PC-9 (cell line): ENCODE measurements at places on chromosomes 11 and 22. TPM values are rescaled to one million over a fixed set of nuclear protein-coding genes. Genes with fewer than 3 reads are reported as not detected.

DNA sequence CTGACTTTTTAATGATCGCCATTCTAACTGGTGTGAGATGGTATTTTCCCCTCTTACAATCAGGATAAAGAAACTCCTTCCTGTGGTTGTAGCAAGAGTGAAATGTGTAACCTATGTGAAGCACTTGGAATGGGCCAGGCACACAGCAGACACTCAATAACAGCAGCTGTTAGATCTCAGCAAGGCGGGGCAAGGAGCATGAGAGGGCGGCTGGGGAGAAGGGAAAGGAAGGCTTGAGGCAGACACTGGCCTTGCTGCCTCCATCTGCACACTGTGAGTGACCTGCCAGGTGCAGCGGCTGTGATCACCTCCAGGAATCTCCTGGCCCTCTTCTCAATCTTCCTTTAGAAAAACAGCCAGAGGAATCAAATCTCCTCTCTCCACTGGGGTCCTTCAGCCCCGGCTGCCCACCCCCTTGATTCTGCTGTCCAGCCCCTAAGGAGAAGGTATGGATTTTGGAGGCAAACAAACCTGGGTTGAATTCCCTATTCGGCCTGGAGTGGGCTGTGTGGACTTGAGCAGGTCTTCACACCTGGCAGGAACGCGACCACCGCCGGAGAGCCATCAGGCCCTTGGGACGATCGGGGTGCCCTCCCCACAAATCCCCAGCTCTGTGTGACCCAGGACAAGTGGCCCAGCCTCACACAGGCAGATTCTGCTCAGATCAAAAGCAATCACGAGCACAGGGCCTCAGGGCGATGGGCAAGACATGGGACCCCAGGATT lies 49.0 kb downstream of the RPUSD4 start:
- no peaks in the 10 kb centered on the region for H3K36me3 ChIP-seq

DNA sequence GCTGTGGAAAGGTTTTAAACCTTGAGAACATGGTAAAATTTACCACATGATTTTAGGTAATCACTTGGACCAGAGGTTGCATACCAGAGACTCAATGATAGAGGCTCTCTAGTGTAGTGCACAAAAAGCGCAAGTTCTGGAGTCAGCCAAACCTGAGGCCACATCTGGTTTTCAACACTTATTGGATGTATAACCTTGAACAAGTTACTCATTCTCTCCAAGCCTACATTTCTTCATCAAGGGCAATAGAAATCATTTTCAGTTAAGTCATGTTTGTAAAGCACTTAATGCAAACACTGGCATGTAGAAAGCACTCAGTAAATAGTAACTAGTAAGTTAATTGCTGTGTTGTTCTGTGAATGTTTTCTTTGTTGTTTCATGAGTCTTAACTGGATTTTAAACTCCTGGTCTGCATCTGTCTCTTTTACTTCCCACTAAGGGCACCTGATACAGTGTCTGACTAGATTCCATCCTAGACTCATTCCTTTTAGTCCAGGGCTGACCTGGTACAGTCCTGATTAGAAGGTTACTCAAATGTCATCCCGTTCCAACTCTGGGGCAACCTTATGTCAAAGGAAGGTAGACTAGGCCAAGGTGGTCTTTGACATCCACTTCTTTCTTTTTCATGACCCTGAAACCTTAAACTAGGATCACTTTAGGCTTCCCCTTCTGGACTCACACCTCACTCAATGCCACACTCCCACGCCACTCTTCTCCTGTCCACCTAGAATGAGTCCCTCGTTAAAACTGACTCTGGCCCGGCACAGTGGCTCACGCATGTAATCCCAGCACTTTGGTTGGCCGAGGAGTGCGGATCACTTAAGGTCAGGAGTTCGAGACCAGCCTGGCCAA lies 34.5 kb upstream of the EED start:
- H3K4me1 ChIP-seq, result 0 out of 2 replicates have a peak, but pooled peaks cover 11% of the 10 kb centered on the region
- H3K36me3 ChIP-seq, result no peaks in the 10 kb centered on the region
- no peaks in the 10 kb centered on the region for H3K27me3 ChIP-seq
- no peak overlapping the region for H3K4me3 ChIP-seq
- DNase-seq, result no peak

- H3K27ac ChIP-seq, result no peak overlapping the region
- no peaks in the 10 kb centered on the region for H3K36me3 ChIP-seq
- no peaks in the 10 kb centered on the region for H3K27me3 ChIP-seq
- peaks cover 12% of the 10 kb centered on the region for H3K4me1 ChIP-seq
These were observed 45.7 kb upstream of the ANO1 start for GRCh38 chr11:70032470-70032795.

DNA sequence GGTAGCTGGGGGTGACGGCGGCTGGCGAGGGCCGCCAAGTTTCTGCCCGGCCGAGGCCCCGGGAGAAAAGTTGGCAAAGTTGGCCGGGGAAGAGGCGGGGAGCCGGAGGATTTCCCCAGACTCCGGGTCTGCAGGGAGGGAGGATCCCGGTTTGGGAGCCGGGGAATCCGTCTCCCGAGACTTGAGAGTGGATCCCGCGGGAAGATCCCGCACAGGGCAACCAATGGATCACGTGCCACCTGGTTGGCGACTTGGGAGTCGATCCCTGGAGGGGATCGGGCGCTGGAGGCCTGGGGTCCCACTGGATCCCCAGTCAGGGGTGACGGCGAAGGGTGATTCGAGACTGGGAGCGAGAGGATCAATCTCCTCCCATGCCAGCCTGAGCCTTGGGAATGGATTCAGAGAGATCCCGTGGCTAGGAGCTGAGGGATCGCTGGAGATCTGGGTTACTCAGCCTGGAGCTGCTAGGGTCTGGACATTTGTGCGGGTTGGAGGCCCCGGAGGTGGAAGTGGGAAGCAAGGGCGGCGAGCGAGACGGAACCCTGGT lies 394 bp downstream of the KIAA1671 start:
- peak overlapping the region; percentile 91 for H3K4me3 ChIP-seq
- no peaks in the 10 kb centered on the region for H3K36me3 ChIP-seq
- peak overlapping the region; percentile 87 for H3K27ac ChIP-seq
- no peaks in the 10 kb centered on the region for H3K27me3 ChIP-seq
- peaks cover 16% of the 10 kb centered on the region for H3K4me1 ChIP-seq

DNA sequence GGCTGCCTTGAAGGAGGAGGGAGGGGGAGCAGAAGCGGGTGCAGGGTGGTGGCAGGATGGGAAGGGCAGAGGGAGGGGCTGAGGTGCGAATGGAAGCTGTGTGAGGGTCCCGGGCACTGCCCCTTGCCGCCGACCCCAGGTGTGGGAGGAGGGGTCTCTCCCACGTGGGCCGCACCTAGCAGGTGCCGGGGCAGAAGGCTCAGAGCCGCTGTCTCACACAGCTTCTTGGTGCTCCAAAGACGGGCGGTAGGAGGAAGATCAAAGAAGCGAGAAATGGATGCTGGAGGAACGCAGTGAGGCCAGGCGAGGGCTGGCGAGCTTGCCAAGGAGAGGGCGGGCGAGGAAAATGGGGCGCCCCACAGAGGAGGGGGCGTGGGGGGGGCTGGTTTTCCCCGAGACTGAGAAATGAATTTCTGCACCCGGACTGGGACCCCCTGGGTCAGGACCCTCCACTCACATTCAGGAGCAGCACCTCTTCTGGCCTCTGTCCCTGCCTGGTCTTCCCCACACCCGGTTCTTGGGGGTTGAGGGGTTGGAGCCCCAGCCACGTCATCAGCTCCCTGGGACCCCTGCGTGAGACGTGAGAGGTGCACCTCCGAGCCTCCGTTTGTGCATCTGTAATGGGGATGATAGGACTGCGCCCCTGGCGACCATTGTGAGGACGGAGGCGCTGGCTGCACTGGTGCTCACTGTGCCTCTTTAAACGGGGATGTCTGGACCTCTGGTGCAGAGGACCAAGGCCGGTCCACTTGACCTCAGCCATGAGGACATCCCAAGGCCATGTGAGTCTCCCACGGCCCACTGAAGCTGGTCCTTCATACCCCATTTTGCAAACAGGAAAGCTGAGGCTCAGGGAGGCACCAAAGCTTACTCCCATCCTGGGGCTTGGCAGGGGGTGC lies 16.8 kb downstream of the LSP1 start:
- H3K4me3 ChIP-seq, result no peak overlapping the region
- H3K4me1 ChIP-seq, result no peaks in the 10 kb centered on the region
- no peaks in the 10 kb centered on the region for H3K36me3 ChIP-seq
- H3K27me3 ChIP-seq, result 0 out of 2 replicates have a peak, but pooled peaks cover 11% of the 10 kb centered on the region
- no peak for DNase-seq
- no peak overlapping the region for H3K27ac ChIP-seq

Gene NAV2
- total RNA-seq, result 22.9 and 23.3 TPM in 2 replicates

DNA sequence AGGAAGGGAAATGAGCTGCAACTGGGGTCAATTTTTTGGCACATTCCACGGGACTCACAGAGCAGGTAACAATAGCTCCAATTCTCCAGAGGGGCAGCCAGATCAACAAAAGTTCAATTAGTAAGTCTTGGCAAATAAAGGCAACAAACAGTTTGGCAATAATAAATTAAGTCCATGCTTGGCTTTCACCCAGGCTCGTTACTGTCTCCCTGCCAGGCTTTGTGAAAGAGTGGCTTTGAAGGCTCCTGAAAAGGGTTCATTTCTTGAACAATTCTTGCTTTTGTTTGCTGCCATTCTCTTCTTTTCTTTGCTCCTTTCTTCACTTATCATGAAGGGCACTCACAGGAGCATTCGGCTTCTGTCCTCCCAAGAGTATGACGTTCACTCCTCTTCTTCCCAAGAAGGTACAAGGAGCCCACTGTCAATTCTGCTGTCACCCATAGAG lies 123.3 kb downstream of the APIP start:
- no peak for DNase-seq
- H3K4me1 ChIP-seq, result no peaks in the 10 kb centered on the region
- no peaks in the 10 kb centered on the region for H3K27me3 ChIP-seq
- H3K36me3 ChIP-seq, result no peaks in the 10 kb centered on the region

Gene ZNF214
- 0.55 and 1.4 TPM in 2 replicates for total RNA-seq

Gene ADM2
- 7.2 and 10.5 TPM in 2 replicates for total RNA-seq

DNA sequence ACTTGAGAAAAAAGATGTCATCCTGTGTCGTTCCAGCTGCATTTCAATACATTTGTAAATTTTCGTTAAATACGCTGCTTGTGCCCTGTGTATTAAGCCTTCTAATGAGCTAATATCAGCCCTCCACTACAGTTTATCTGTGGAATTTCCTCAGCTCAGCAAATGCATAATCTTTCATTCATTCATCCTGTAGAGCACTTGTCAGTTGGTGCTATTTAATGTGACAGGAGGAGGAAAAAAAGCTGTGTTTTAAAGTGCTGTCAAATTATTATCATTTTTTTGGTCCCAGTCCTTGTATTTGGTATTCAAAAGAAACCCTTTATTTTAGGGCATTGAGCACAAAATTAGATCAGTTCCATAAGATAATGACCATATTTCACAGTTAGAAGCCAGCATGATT lies 184.7 kb downstream of the FAT3 start:
- H3K4me3 ChIP-seq, result no peak overlapping the region
- DNase-seq, result no peak
- H3K27ac ChIP-seq, result no peak overlapping the region
- H3K4me1 ChIP-seq, result peaks cover 15% of the 10 kb centered on the region; the same call in 1 of the 2 replicates
- no peaks in the 10 kb centered on the region for H3K36me3 ChIP-seq
- no peaks in the 10 kb centered on the region for H3K27me3 ChIP-seq

- no peaks in the 10 kb centered on the region for H3K4me1 ChIP-seq
- no peaks in the 10 kb centered on the region for H3K36me3 ChIP-seq
- no peak overlapping the region for H3K4me3 ChIP-seq
- DNase-seq, result no peak
- H3K27me3 ChIP-seq, result no peaks in the 10 kb centered on the region
- no peak overlapping the region for H3K27ac ChIP-seq
These were observed 12.5 kb upstream of the CARD18 start for GRCh38 chr11:105152021-105152512.

GRCh38 chr11:6405846-6406245 lies 13.0 kb downstream of the APBB1 start:
- H3K36me3 ChIP-seq, result no peaks in the 10 kb centered on the region
- H3K27ac ChIP-seq, result no peak overlapping the region
- no peak for DNase-seq
- H3K4me3 ChIP-seq, result no peak overlapping the region

Gene GAL
- 3.9 and 12.8 TPM in 2 replicates for total RNA-seq

DNA sequence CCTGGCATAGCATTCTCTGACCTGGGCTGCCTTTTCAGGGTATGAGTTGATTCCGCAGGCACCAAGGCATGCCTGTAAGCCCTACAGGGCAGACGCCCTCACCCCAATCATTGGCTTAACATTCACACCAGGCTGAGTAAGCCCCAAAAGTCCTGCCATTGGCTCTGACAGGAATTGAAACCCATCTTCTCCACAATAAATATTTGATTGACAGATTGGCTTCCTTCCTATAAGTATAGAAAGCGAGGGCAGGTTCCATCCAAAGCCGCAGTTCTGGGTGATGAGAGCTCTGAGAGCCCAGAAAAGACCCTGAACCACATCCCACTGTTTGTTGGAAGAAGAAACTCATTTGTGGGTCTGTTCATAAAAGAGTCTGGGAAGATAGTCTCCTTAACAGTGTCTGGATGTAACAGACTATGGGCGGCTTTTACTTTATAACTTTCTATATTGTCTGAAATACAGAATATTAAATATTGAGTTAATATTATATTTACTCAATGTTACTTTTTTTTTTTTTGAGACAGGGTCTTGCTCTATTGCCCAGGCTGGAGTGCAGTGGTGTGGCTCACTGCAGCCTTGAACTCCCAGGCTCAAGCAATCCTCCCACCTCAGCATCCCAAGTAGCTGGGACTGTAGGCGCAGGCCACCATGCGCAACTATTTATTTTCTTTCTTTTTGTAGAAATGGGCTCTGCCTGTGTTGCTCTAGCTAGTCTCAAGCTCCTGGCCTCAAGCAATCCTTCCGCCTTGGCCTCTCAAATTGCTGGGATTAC lies 46.8 kb downstream of the FAM83F start:
- H3K27ac ChIP-seq, result no peak overlapping the region
- H3K4me1 ChIP-seq, result peaks cover 29% of the 10 kb centered on the region
- H3K27me3 ChIP-seq, result no peaks in the 10 kb centered on the region; the same call in 1 of the 2 replicates
- no peak overlapping the region for H3K4me3 ChIP-seq

DNA sequence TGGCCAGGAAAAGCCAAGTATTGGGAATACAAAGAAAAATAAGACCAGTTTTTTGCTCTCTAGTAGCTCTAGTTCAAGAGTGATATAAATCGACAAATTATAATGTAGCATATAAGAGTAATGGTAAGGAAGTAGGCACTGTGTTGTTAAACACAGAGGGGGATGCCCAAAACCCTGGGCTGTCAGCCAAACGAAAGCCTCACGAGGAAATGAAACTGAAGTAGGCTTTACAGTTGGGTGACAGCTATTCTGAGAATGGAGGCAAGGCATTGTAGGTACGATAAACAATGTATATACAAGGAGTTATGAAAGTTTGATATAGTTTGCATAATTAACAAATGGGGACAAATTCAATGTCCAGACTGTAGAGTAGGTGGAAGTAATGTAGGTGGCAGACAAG lies 176.4 kb downstream of the FAM181B start:
- no peak overlapping the region for H3K27ac ChIP-seq
- no peak for DNase-seq
- no peaks in the 10 kb centered on the region for H3K36me3 ChIP-seq
- no peak overlapping the region for H3K4me3 ChIP-seq
- H3K27me3 ChIP-seq, result no peaks in the 10 kb centered on the region
- H3K4me1 ChIP-seq, result no peaks in the 10 kb centered on the region

GRCh38 chr22:27791159-27791858 lies 10.2 kb downstream of the MN1 start:
- DNase-seq, result no peak
- H3K4me3 ChIP-seq, result no peak overlapping the region
- 0 out of 2 replicates have a peak, but pooled peaks cover 6% of the 10 kb centered on the region for H3K4me1 ChIP-seq
- H3K27ac ChIP-seq, result no peak overlapping the region
- H3K27me3 ChIP-seq, result no peaks in the 10 kb centered on the region
- H3K36me3 ChIP-seq, result no peaks in the 10 kb centered on the region

GRCh38 chr11:15828215-15828853 lies 528.0 kb downstream of the SOX6 start:
- H3K4me3 ChIP-seq, result no peak overlapping the region
- H3K27me3 ChIP-seq, result no peaks in the 10 kb centered on the region
- H3K27ac ChIP-seq, result no peak overlapping the region
- no peaks in the 10 kb centered on the region for H3K36me3 ChIP-seq
